Stimulated activated CD4-positive, alpha-beta T cell treated with anti-CD3 and anti-CD28 coated beads, Interleukin-4, amount 100 ng/mL, for 1 hour (primary cell): ENCODE measurements at places on chromosomes 7 and 10.

DNA sequence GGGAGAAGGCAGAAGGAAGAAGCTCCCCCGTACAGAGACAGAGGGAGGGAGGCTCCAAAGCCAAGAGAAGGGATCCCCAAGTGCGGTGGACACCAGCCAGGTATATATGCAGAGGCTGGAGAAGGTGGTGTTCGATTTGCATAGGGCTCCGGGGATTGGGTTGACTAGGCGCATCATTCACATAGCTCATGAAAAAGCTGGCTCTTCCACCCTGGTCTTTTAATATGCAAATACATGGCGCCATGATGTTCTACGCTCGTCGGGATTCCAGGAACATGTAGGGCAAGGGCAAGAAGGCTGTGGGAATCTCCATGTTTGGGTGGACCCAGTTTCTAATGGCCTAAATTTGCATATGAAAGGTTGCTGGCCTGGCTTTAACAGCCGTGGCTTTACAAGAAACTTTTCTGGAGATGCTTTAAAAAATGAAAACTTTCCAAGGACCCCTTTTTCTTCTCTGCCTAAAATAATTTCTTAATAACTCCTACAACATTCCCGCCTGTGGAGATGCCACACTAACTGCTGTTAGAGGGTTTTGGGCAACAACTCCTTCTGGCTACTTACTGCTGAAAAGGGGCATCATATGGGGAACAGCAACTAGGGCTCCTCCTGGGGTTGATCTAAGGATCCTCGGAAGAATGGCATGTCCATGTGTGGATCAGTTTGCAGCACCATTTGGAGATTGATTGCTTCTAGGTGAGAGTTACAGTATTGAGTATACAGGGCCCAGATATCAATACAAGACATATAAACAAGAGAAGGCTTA, 28.3 kb downstream of the C1GALT1 start:
- DNase-seq, result no peak

DNA sequence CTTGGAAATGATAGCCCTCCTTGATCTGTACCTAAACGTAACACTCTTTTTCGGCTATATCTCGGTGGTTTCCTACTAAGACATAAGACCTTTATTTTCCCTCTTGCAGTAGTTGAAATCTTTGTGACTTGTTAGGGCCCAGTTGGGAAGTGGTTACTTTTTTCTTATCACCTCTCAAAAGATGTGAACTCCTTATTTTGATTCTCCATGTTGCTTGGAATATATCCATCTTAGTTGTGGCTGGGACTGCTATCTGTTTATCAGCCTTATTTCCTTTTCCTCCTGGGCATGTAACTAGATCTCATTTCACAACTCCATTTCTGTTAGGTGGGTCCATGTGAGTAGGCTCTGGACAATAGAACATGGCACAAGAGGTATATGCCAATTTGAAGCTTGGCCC, 4.1 kb upstream of the CPED1 start:
- DNase-seq, result no peak

DNA sequence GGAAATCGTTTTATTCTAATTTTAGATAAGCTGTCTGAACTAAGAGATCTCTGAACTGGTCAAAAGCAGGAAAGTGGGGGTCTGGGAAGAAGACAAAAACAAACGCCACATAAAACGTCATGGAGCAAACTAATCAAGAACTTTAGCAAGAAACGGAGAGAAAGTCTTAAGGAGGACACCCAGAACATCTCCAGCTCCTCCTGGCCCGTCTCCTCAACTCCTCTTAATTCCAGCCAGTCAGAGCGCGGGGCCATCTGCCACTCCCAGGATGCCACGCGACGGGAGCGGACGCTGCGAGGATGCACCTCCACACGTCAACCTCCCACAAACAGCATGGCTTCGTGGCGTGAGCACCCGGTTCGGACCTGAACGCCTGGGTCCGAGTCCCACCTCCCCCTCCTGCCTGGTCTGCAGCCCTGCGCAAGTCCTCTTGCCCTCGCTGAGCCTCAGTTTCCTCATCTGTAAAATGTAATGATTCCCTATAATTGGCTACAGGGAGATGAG, 598 bp downstream of the MMS19 start:
- DNase-seq, result peak; percentile 74

DNA sequence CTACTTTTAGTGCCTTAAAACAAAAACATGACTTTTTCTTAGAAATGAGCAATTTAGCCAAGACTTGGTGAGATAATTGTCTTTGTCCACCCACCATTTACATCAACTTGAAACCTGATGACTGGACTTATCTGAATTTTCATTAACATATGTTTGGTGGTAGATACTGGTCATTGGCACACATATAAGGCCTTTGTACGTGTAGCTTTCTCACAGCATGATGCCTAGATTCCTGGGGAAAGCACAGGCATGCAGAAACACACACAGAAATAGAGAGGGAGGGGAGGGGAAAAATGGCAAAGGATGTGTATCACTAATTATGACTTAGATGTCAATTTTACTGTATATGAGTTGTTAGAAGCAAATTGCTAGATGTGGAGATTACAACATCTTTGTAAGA, 488.4 kb downstream of the NXPH1 start:
- no peak for DNase-seq

GRCh38 chr10:48199580-48200377, 74.7 kb downstream of the FRMPD2 start:
- DNase-seq, result no peak

DNA sequence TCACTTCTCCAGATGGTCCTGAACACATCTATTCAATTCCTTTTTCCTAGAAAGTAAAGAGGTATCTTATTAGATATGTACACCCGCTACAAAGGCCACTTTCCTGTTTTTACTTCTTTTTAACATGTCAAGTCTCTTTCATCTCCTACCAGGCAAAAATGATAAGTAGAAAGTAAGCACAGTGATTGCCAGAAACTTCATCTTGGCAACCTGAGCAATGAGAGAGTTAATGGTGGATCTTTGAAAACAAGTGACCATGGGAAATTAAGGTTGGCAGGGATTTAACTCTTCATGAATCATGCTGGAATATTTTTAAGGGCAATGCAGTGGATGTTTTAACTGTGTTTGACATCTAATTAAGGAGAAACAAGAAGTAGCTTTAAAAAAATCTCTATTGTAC, 2.7 kb downstream of the SEMA3A start:
- no peak for DNase-seq

GRCh38 chr10:49664006-49664841, 15.2 kb upstream of the C10orf53 start:
- DNase-seq, result no peak
